ENCODE measurements at places on chromosomes 3 and 15. TPM values are rescaled to one million over a fixed set of nuclear protein-coding genes. Genes with fewer than 3 reads are reported as not detected.

The AGTR1 gene
- total RNA-seq, result 11.2 TPM

The KNG1 gene
- not detected for total RNA-seq

The IQCF5 gene
- total RNA-seq, result not detected

The ATOSA gene
- 37.2 TPM for total RNA-seq

- no peak for DNase-seq
Measured at GRCh38 chr3:126557415-126557745, 1.4 kb downstream of the C3orf22 start.
